Activated T-cell treated with anti-CD3 and anti-CD28 coated beads, Interleukin-2, amount 50 U/mL, for 72 hours (primary cell): ENCODE measurements at places on chromosomes 7 and 10. TPM values are rescaled to one million over a fixed set of nuclear protein-coding genes. Genes with fewer than 3 reads are reported as not detected.

- H3K36me3 ChIP-seq, result peaks cover 26% of the 10 kb centered on the region
- no peak for DNase-seq
- no peaks in the 10 kb centered on the region for H3K4me1 ChIP-seq
- H3K4me3 ChIP-seq, result no peak overlapping the region
These were observed 45.9 kb upstream of the DNAAF5 start for GRCh38 chr7:680411-681127.

Gene AKR1B15
- not detected for total RNA-seq

DNA sequence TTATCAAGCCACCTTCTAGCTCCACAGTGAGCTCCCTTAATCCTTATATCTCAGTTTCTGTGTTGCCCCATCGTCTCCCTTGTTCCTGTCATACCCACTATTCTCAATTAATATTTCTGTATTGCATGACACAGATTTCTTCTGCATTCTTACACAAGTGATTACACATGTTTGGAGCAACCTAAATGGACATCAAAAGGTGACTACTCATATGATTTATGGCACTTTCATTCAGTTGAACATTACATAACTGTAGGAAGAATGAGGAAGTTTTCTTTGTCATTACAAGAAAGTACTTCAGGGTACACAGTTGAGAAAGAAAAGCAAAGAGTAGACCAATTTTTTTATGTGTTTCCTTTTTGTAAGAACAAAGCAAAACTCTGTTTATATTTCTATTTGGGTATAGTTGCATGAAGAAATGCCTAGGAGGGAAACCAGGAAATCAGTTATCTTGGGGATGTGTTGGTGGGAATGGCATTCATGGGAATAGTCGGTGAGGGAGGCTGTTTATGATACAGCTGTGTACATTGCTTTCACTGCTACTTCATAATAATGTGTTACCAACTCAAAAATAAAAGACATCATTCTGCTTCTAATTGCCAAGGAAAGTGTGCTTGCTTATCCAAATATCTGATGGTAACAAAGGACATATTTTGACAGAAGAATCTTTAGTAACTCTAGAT is 23.6 kb upstream of the PRSS37 start:
- H3K4me1 ChIP-seq, result no peaks in the 10 kb centered on the region
- no peak overlapping the region for H3K4me3 ChIP-seq
- H3K27me3 ChIP-seq, result no peaks in the 10 kb centered on the region
- H3K27ac ChIP-seq, result no peak overlapping the region
- no peak for DNase-seq
- H3K36me3 ChIP-seq, result no peaks in the 10 kb centered on the region

GRCh38 chr7:47937065-47937687 is 11.1 kb downstream of the PKD1L1 start:
- H3K36me3 ChIP-seq, result no peaks in the 10 kb centered on the region
- no peaks in the 10 kb centered on the region for H3K27me3 ChIP-seq
- H3K4me3 ChIP-seq, result no peak overlapping the region
- DNase-seq, result peak; percentile 60
- peaks cover 9% of the 10 kb centered on the region for H3K4me1 ChIP-seq
- peak overlapping the region; percentile 2 for H3K27ac ChIP-seq

Gene LEP
- not detected for total RNA-seq

Gene RP9
- total RNA-seq, result 32.2 TPM

GRCh38 chr7:79272066-79272669 is 181.3 kb downstream of the MAGI2 start:
- DNase-seq, result no peak
- H3K36me3 ChIP-seq, result no peaks in the 10 kb centered on the region
- no peak overlapping the region for H3K27ac ChIP-seq
- no peaks in the 10 kb centered on the region for H3K4me1 ChIP-seq
- no peak overlapping the region for H3K4me3 ChIP-seq

GRCh38 chr10:118332236-118332635 is 9.9 kb downstream of the FAM204A start:
- H3K4me1 ChIP-seq, result peaks cover 18% of the 10 kb centered on the region
- no peak overlapping the region for H3K4me3 ChIP-seq
- DNase-seq, result no peak
- H3K36me3 ChIP-seq, result peaks cover 5% of the 10 kb centered on the region
- peak overlapping the region; percentile 64 for H3K27ac ChIP-seq

GRCh38 chr7:135745703-135746312 is 2.8 kb downstream of the FAM180A start:
- no peak overlapping the region for H3K27ac ChIP-seq
- H3K27me3 ChIP-seq, result peaks cover 20% of the 10 kb centered on the region
- no peak overlapping the region for H3K4me3 ChIP-seq
- H3K36me3 ChIP-seq, result no peaks in the 10 kb centered on the region
- no peak for DNase-seq
- no peaks in the 10 kb centered on the region for H3K4me1 ChIP-seq

DNA sequence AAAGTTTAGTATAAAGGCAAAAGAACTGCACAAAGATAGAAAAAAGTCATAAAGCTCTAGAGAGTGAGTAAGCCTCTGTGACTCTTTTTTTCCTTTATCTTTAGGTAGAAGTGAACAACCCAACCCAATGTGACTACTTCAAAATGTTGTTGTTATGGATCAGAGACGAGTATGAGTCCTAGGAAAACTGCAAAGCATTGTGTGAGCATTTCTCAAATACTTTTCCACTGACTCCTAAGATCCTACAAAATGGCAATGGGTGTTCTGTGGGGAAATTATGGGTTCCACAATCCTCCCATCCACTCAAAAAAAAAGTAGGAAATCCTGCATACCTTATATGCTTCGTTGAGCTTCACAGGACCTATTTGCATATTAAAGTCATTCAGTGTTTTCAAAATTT is 177.1 kb downstream of the DGKI start:
- H3K4me3 ChIP-seq, result no peak overlapping the region
- no peak overlapping the region for H3K27ac ChIP-seq
- peaks cover 13% of the 10 kb centered on the region for H3K27me3 ChIP-seq
- H3K4me1 ChIP-seq, result no peaks in the 10 kb centered on the region
- H3K36me3 ChIP-seq, result no peaks in the 10 kb centered on the region

DNA sequence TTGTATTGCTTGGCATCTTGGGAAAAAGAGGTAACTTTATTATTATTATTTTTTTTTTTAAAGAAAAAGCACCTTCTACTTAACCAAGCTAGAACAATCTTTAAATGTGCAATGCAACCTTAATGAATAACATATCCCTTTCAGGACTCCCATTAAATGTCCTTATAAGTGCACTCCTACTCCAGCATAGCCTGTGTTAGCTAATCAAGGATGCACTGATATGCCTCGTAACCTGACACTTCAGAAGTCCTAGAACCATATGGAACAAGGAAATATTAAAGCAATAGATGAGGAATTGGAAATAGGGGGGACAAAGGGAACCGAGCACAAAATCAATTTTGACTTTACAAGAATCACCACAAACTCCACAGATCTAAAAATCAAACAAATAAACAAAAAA is 522.4 kb downstream of the PARD3 start:
- H3K27me3 ChIP-seq, result peaks cover 16% of the 10 kb centered on the region
- no peaks in the 10 kb centered on the region for H3K36me3 ChIP-seq
- H3K27ac ChIP-seq, result no peak overlapping the region
- no peak overlapping the region for H3K4me3 ChIP-seq
- DNase-seq, result no peak
- peaks cover 20% of the 10 kb centered on the region for H3K4me1 ChIP-seq

DNA sequence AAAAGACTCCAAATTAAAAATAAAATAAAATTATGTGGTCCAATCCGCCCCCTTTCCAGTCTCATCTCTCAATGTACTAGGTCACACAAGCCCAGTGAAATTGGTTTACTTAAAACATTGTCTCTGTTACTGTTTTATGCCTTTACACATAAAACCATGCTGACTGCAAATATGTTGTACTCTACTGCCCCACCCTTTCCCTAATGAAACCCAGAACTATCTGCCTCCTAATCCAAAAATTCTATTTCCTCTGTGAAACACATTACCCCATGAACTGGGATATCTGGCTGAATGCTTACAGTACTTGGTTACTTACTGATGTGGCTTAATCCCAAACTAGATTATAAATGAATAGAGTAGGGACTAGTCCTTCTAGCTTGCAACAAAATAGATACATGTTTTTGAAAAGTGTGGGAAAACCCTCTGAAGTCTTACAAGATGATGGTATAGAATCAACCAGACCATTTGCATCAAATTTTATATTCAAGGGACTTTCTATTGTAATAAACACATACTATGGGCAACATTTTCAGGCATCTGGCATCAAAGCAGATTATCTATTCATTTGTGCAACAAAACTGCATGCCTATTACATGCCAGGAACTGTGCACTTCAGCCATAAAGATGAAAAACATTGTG is 10.0 kb upstream of the KMT2E start:
- H3K27ac ChIP-seq, result peak overlapping the region; percentile 78
- H3K4me1 ChIP-seq, result peaks cover 95% of the 10 kb centered on the region
- H3K4me3 ChIP-seq, result peak overlapping the region; percentile 72
- peaks cover 5% of the 10 kb centered on the region for H3K36me3 ChIP-seq

DNA sequence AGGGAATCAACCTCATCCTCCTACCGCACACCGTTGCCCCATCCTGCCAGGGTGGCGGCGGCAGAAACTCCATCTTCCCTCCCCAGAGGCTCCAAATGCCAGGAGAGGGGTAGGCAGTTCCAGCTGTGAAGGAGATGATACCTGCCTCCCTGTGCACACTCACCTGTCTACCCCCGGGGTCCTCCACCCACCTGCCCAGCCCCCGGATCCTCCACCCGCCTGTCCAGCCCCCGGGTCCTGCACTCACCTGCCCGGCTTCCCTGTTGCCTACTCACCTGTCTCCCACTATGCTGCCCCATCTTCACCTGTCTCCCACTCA is 13.4 kb upstream of the DNAAF5 start:
- peaks cover 2% of the 10 kb centered on the region for H3K36me3 ChIP-seq
- no peak overlapping the region for H3K27ac ChIP-seq
- H3K4me3 ChIP-seq, result peak overlapping the region; percentile 27
- H3K4me1 ChIP-seq, result peaks cover 26% of the 10 kb centered on the region
- no peak for DNase-seq

DNA sequence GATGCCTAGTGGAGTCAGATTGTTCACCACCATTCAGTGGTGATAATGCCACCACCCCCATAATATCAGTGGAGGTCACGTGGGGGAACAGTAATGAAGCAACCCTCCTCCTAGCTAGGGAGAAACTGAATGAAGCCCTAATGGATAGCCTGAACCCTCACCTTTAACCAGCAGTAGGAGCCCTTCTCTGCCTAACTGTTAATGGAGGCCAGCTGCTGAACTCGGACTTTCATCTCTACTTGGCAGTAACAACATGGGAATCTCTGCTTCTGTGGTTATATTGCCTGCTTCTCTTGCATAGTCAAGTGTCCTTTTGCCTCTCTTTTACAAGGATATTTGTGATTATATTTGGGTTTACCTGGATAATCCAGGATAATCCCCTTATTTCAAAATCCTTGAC is 1097.9 kb downstream of the REEP3 start:
- no peak overlapping the region for H3K27ac ChIP-seq
- no peaks in the 10 kb centered on the region for H3K27me3 ChIP-seq
- H3K4me1 ChIP-seq, result no peaks in the 10 kb centered on the region
- no peaks in the 10 kb centered on the region for H3K36me3 ChIP-seq
- DNase-seq, result no peak

DNA sequence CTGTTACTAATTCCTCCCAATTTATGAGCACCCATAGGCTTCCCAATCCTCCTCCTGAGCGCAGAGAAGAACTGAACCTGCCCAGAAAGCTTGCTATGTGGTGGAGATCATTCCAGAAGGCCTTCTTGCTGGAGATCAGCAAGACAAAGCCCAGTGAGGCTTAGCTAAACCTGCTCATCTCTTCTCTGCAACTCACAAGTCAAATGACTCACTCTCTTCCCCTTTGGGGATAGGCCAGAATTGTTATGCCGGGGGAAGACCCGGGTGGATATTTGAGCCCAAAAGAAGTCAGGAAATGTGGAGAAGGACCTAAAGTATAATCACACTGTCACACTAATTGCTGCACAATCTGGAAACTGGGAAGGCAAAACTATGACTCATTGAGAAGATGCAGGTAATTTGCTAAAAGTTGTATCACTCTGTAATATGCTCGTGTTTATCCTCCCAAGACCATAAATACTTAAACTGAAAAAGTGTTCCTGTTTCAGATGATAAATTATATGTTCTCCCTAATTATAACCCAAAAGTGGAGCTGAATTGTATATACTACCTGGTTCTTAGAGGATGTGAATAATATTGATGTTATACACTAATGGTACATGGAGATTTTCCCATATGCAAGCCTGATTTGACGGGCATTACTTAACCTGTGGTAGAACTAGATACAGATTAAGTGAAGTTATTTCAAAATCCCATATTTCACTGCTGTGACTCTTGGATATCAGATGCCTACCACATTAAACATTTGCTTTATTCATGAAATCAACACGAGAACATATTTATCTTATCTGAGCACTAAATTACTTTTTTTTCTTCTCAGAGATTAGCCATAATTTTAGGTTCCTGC is 6.4 kb downstream of the NEBL start:
- no peaks in the 10 kb centered on the region for H3K36me3 ChIP-seq
- no peak overlapping the region for H3K27ac ChIP-seq
- H3K27me3 ChIP-seq, result no peaks in the 10 kb centered on the region
- no peak for DNase-seq
- no peak overlapping the region for H3K4me3 ChIP-seq
